ENCODE measurements at places on chromosomes 5 and 9.

- no peak for DNase-seq
Measured at GRCh38 chr5:126961702-126962101, 68.7 kb downstream of the MARCHF3 start.

- no peak for DNase-seq
Measured at GRCh38 chr5:177040814-177041420, 18.4 kb downstream of the ZNF346 start.

DNA sequence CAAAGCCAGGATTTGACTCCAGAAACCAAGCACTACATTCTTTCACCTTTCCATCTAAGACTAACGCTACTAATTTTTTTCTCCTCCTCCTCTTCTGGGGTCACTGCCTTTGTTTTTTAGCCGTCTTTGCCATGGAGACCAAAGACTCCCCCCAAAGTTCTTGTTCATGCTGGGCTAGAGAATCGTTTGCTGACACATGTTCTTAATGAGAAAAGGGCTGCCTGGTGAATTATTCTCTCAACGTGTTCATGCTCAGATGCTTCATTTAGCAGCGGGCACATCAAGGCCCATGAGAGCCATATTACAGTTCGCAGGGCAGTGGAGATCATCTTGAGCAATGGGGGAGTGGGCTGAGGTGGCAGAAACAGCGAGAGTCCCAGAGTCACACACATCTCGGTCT is 134.9 kb downstream of the SLIT3 start:
- no peak for DNase-seq

DNA sequence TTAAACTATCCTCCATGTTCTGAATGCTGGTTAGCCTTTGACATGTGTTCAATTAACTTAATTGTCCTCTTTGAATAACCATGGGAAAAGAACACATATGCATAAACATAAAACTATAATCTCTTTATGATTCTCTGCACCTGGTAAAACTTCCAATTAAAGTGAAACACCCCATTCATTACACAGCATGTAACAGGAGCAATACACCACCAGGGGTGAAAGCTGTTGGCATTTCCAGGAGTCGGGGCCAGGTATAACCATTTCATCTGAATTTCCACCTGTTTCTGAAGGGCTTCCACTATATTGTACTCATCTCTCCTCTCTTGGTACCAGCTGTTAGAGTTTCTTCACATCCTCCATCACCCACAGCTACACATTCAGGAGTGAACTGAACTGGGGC is 303.8 kb downstream of the EDIL3 start:
- DNase-seq: no peak

GRCh38 chr9:18805386-18805785 is 227.6 kb downstream of the SAXO1 start:
- no peak for DNase-seq

- DNase-seq: no peak
Measured at GRCh38 chr9:125757834-125758233, 10.7 kb downstream of the PBX3 start.

All from stimulated activated CD8-positive, alpha-beta memory T cell treated with anti-CD3 and anti-CD28 coated beads, Interleukin-2, amount 100 ng/mL, for 1 hour (primary cell).